ENCODE measurements at places on chromosomes 6 and 20.

DNA sequence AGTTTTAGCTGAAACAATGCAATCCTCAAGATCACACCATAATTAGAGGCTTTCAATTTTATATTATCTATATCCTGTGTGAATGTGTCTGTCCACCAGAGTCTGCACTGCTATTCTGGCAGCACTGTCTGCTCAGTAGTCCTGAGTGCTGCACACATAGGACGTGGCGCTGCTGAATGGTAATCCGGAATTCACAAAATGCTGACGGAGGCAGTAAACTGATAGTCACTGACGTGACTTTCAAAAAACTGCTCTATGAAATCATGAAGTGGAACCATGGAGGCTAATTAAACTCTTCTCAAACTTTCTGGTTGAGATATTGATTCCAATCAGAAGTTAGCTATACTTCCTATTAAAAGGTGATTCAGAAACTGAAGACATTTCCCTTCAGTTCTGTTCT lies 190.8 kb upstream of the NOX3 start:
- DNase-seq, result no peak

DNA sequence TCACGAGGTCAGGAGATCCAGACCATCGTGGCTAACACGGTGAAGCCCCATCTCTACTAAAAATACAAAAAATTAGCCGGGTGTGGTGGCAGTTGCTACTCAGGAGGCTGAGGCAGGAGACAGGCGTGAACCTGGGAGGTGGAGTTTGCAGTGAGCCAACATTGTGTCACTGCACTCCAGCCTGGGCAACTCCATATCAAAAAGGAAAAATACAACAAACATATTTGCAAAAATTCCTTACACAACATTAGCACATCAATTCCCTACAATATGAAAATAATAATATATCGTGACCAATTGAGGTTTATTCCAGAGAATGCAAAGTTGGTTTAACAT lies 38.8 kb upstream of the PLEKHG1 start:
- no peak for DNase-seq

GRCh38 chr6:113647143-113647889 lies 209.8 kb upstream of the MARCKS start:
- no peak for DNase-seq

GRCh38 chr6:157906537-157907061 lies 75.1 kb upstream of the SYNJ2 start:
- DNase-seq, result no peak

- DNase-seq, result no peak
Observed at GRCh38 chr6:127923135-127923534, 22.3 kb upstream of the THEMIS start.

DNA sequence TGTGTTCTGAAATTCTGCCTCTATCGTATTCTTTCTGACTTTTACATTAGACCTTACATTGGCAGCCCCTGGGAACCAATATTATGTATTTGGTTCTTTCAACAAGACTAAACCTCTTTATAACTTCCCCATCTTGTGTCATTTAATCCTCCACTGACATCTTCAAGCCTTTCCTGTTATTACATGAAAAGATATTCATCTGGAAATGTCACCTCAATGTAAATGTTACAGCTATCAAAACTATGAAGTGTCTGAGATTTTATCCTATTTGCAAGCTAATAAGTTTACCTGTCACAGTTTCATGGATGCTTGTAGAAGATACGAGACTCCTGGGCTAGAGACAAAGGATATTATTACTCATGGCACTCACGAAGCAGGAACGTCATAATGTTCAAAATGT lies 43.9 kb upstream of the NOX3 start:
- no peak for DNase-seq

- DNase-seq, result no peak
Observed at GRCh38 chr20:53822534-53822933, 228.9 kb upstream of the ZNF217 start.

DNA sequence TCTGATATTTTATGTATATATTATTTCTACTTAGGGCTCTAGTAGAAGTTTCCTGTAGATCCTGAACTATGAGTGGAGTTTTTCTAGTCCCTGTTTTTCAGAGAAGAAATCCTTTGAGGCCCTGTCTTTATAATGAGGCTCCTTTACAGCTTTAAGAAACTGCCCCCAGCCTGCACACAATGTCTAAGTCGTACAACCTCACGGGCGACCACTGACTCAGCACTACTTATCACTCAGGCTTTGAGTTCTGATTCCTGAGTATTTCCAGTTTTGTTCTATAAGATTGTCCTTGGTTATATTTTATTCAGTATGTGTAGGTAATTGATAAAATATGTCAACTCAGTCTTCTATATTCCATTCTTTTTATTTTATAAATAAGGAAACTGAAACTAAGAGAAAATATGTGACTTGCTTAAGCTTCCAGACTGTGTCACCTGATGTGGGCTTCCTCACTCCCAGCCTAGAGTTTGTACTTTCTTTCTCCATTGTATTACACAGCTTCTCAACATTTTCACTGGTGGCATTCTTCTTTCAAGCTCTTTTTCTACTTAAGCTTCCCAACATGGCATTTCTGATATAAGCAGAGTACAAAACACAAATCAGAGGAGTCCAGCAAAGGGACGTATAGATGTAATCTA lies 167.0 kb downstream of the TBX18 start:
- no peak for DNase-seq

- no peak for DNase-seq
Observed at GRCh38 chr20:20568604-20569205, 143.7 kb downstream of the RALGAPA2 start.

GRCh38 chr6:150783813-150784212 lies 81.7 kb upstream of the MTHFD1L start:
- no peak for DNase-seq

- no peak for DNase-seq
Observed at GRCh38 chr20:46811224-46812084, 83.2 kb upstream of the EYA2 start.

DNA sequence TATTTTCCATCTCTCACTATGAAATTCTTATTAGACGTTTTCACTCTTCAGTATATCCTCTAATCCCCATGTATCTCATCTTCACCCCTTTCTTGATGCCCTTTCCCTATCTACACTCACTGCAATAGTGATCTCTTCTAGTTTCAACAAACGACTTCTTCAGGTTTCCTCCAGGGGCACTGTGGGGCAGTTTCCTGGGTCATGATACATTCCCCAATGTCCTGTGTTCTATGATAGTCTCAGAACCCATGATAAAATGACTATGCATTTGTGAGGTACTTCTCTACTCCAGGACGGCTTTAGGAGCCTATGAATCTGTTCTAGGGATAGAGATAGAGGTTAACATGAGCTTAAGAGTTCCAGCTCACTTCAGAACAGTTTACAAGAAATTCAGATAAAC lies 183.3 kb downstream of the FOXC1 start:
- DNase-seq, result no peak

DNA sequence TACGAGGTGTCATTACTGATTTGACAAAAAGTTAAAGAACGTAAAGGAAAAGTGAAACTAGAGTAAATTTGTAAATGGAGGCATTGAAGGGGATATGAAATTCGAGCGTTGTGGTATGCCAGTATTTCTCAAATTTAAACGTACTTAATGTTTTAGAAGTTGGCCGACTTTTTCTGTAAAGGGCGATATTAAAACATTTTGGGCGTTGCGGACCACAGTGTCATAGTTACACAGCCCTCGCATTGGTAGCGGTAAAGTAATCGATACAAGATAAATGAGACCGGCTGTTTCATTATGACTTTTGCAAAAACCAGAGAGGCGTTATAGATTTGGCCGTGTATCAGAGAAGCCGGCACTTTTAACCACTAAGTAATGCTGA lies 39.6 kb downstream of the OR2B2 start:
- DNase-seq, result no peak

- DNase-seq, result no peak
Observed at GRCh38 chr20:38228436-38228835, 32.1 kb downstream of the KIAA1755 start.

GRCh38 chr20:14259689-14260088 lies 77.7 kb downstream of the FLRT3 start:
- no peak for DNase-seq

- no peak for DNase-seq
Observed at GRCh38 chr6:129429956-129430355, 280.0 kb downstream of the ARHGAP18 start.

DNA sequence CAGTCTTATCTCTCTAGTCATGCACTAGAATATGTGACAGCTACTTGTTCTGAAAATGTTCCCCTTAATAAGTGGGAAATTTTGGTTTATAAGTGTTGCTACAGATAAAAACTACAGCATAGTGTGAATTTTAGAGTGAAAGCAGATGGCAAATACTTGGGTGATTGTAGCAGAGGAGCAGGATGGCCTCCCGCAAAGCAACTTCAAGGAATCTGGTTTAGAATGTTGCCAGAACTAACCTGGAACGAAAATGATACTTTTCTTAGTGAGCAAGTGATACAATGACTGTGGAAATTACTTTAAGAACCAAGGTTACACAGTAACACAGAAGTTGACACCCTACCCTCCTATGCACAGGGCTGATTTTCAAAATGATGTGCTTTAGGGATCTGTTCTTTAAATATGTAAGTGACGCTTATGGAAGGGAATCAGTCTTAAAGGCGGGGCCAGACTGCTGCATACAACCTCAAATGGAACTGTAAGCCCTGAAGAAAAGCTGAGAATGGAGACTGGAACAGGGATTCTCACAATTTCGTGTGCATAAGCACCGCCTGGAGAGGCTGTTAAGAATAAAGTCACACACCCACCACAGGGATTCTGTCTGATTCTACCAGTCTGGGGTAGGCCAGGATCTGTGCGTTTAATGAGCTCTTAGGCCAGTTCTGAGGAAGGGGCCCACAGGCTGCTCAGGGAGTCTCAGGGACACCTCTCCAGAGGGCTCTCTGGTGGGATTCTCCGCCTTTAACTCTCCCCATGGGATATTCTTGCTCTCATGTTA lies 97.9 kb downstream of the FYN start:
- DNase-seq, result no peak

- DNase-seq, result no peak
Observed at GRCh38 chr6:44304282-44305199, 8.6 kb downstream of the AARS2 start.

DNA sequence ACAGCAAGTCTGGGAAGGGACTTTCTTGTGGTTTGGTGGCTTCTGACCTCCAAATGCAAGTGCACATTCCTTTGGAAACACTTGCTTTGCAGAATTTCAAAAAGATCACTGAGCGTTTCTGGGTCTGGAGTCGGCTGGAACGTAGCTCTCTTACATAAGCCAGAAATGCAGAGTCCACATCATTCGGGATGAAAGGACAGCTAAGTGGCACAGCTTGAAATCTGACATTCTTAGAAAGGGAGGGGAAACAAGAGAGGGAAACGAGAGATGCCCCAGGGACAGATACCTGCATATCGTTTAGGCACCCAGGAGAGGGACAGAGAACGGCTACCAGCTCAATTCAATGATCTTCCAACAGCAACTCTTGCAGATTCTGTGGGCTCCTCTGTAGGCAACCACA lies 118.7 kb downstream of the NFATC2 start:
- DNase-seq, result no peak

DNA sequence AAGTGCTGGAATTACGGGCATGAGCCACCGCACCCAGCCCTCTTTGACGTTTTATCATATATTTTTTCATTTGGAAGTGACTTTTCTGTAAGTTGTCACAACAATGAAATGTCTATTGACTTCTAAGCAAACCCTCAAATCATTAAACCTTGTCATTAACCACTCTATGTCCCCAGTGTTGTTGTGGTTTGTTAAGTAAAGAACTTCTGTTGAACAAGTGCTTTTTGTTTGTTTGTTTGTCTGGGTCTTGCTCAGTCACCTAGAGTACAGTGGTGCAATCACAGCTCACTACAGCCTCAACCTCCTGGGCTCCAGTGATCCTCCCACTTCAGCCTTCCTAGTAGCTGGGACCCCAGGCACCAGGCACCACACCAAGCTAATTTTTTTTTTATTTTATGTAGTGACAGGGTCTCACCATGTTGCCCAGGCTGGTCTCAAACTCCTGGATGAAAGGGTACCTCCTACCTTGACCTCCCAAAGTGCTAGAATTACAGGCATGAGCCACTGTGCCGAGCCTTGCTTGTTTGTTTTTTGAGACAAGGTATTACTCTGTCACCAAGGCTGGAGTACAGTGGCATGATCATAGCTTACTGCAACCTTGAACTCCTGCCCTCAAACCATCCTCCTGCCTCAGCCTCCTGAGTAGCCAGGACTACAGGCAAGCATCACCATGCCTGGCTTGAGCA lies 57.6 kb upstream of the LOC128125822 start:
- DNase-seq, result no peak

DNA sequence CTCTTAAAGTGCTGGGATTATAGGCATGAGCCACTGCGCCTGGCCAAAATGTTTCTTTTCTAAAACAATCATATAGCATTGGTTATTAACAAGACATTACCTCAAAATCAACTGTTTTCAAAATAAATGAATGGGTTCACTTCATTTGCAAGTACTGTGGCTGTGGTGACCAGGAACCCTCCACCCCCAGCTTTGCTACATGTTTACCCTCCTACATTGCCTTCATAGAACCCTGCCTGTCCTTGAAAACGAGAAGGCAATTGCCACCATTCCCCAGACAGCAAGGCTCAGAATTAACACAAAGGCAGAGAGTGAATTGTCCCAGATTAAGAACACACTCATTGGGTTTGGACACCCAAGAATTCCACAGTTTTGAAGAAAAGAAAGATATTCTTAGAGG lies 116.6 kb upstream of the LGSN start:
- no peak for DNase-seq

DNA sequence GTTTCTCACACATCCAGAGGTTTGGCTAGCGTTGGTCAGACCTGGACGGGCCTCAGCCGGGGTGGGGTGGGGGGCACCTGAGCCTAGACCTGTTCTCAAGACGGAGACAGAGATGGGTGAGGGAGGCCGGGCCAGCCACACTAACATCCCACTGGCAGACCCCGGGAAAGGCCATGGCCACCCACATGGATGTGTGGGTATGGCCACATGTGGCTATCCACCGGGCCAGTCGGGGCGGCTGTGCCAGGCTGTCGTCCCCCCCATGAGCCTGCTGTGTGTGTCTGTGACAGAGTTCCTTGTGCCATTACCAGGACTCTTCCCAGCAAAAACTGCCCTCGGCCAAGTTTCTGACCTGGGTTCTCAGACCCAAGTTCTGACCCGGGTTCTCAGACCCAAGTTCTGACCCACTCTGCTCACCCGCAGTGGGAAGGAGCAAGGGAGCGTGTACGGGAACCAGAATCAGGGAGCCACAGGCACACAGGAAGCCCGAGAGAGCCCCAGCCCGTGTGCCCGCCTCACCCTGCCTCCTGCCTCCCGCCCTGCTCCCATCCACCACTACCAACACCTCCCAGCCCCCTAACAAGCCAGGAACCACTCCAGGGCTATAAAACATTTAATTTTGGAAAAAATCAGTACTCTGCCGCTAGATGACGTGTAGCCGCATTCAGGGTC lies 255.5 kb downstream of the TAF4 start:
- no peak for DNase-seq

GRCh38 chr6:28553986-28554881 lies 28.6 kb downstream of the GPX5 start:
- DNase-seq, result no peak
